Panc1 (cell line): ENCODE measurements at places on chromosomes 13 and 19.

- DNase-seq: no peak
Measured at GRCh38 chr13:106373989-106374572, 161.4 kb downstream of the EFNB2 start.

DNA sequence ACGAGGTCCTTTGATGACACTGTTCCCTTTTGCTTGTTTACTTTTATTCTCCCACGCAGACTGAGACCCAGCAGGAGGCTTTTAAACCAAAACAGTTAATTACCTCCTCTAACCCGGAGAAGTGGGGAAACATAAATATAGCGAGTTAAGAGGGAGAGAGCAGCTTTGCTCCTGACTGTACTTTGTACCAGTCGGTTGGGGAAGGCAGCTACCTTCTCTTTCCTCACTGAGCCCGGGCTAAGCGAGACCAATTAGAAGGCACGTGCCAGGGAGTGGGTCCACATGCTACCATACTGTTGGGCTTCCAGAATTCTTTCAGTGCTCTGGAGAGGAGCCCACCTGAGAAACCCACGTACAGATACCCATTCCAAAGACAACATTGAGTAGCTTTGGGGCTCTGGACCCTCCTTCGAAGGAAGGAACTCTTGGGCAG lies 124.2 kb downstream of the ZIC5 start:
- no peak for DNase-seq

- no peak for DNase-seq
Measured at GRCh38 chr13:34371645-34372395, 553.9 kb downstream of the RFC3 start.

GRCh38 chr13:29654843-29655547 lies 59.5 kb upstream of the SLC7A1 start:
- DNase-seq: no peak

DNA sequence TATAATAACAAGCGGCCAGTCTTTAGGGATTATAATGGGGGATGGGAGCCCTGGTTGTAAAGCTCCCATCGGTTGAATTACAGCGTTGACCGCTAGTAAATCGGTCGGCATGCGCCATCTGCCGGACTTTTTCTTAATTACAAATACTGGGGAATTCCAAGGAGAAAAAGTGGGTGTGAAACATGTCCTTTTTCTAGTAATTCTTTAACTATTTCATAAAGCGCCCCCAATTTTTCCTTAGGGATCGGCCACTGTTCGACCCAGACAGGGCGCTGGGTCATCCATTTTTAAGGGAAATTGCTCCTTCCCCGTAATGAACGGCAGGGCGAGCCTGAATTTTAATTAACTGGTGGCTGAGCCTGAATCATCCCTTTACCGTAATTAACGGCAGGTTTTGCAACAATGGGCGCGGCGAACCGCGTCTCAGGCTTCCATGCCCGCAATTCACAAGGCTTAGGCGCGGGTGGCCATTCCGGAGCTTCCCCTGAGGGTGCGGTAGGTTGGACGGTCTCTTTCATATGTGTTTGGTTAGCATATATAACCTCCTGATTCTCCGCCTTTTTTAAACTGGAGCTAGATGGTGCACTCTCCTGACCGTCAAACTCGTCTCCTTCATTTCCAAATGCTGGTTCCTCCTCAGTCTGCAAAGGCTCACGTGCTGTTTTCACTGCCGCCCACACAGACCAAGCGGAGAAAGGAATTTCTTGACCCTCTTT lies 30.2 kb upstream of the EVI5L start:
- no peak for DNase-seq

DNA sequence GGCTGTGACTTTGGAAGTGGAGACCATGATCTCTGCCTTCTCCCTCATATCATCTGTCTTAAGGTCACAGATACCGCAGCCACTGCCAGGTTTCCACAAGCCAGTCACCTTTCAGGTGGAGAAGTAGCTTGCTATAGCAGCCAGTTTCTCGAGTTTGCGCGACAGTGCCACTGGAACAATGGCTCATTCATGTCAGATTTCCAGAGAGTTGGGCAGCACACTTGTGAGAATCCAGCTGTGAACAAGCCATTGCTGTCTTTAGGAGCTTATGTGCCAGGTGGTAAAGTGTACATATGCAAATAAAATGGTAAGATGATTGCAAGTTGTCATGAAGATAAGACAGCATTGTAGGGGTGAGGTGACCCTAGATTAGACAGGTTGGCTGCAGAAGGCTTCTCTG lies 22.3 kb downstream of the GARRE1 start:
- no peak for DNase-seq
